ENCODE measurements at places on chromosomes 12 and 14.

GRCh38 chr12:50394469-50395029, 1.9 kb downstream of the FAM186A start:
- DNase-seq: no peak

DNA sequence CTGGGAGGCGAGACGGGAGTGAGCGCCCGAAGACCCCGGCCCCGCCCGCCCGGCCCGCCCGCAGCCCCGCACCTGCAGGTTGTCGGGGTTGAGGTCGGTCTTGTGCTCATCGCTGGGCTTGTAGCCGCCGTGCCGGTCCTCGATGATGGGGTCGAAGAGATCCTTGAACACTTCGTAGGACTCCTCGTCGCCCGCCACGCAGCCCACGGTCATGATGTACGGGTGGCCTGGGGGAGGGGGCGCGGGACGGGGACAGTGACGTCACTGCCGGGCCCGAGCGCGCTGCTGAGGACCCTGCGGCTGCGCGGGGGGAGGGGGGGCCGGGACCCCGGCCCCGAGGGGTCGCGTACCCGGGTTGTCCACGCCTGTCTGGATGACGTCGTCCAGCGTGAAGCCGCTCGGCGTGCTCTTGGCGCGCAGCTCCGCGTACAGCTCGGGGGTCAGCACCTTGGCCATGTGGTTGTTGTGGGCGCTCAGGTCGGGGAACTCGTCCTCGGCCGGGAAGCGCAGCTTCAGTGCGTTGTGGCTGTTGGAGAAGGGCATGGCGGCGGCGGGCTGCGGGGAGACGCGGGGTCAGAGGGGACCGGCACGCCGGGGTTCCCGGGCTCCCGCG, 573 bp downstream of the CKB start:
- no peak for DNase-seq

DNA sequence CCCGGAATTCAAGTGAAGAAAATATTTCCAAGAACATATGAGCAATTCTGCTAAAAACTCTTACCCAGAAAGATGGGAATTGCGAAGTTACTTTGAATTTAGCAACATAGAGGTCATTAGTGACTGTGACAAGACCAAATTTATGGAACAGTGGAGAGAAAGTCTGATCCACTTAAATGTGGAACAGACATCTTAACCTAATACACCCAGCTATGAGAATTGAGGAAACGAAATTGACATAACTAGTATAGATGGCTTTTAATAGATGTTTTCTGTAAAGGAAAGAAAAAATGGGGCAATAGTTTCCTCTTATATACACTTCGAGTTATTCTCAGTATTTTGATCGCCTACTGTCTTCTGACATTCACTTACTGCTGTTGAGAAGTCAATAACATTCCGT, 4.6 kb downstream of the OVCH1 start:
- DNase-seq: no peak

- no peak for DNase-seq
These were observed 16.9 kb downstream of the BRF1 start for GRCh38 chr14:105283899-105284298.

DNA sequence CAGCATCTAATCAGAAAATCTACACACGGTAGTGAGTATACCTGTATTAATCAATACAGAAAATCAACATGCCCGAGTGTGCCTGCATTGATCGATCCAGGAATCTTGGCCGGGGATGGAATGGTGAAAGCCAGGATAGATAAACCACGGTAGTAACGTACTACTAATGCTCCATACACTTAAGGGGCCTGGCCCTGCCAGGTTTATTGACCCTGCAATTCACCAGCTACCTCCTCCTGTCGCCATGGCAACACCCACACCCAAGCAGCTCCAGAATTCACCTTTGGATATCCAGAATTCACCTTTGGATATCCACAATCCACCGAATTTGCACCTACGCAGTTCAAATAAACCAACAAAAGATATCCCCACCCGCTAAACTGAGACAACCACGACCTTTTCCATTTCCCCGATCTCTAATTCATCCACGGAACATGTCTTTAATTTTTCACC, 14.8 kb upstream of the CALM1 start:
- DNase-seq: peak; percentile 89

- no peak for DNase-seq
These were observed 217.3 kb downstream of the PPM1H start for GRCh38 chr12:62717643-62718042.

GRCh38 chr12:120846721-120847120, 57.4 kb downstream of the SPPL3 start:
- no peak for DNase-seq

DNA sequence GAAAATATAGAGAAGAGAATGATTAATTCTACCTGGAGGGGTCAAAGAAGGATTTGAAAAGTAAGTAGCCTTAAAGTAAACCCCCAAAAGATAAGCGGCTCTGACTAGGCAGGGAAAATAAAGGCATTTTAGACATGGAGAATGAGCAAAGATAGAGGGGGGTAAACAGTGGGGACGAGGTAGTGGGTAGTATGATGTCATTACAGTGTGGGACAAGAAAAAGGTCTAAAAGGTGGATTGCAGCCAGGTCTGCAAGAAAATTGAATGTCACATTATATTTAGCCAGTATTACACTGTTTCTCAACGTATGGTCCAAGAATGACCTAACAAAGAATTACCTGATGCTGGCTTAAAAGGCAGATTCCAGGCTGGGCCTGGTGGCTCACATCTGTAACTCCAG, 55.8 kb upstream of the CIT start:
- no peak for DNase-seq

DNA sequence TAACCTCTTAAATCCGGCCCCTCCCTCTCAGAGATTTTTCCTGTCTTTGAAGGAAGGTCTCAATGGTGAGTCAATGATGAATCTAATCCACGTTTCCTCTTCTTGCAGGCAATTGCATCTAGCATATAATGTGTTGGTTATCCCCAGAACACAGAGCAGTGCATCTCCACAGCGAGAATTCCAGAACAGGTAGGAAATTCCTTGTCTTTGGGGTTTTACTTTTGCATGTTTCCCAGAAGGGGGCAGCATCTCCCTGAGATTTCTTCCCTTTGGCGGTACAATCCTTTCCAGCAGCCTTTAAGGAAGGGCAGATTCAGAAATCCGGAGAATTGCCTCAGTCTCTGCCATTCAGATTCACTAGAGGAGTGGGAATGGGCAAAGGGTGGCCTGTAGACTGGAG, 128.0 kb downstream of the KCNA5 start:
- DNase-seq: peak; percentile 12

GRCh38 chr12:124391340-124392261, 96.7 kb downstream of the RFLNA start:
- peak; percentile 71 for DNase-seq

DNA sequence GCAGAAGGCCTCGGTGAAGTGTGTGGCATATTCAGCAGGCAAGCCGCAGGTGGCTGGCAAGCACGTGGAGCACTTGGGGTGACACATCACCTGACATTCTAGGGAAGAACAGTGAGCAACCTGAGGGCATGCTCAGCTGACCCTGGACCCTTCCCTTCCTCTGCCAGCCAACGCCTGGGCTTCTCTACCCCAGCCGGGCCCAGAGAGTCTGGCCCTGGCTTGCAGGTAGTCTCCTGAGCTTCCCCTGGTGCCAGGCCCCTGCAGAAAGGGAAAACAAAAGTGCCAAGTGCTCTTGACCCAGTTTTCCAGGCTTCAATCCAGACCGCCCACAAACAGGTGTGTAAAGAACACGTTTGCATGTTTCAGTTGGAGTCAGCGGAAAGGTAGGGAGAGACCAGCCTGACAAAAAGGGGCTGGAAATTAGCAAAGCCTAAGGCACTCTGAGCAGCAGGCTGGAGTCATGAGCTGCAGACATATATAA, 45.7 kb downstream of the PRKAB1 start:
- DNase-seq: no peak

DNA sequence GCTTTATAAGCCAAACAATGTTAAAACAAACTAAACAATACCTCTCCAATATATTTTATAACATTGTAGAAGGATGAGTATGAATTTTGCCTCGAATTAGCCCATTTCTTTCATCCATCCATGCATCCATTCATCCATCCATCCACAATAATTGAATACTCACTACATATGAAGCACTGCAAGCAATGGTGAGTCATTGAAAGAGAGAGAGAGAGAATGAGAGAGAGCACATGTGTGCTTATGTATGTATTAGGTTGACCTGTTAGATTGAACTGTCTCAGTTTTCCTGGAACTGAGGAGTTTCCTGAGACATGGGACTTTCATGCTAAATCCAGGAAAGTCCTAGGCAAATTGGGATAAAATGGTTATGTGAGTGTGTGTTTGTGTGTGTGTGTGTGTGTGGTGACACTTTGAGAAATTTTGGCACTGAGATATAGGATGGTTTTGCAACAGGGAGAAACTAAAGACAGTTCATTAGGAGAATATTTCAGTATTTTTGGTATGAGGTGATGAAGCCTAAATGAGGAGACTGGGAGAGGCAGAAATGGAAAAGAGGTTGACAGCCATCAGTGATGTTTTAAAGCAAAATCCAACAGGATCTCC, 98.4 kb downstream of the C12orf75 start:
- DNase-seq: no peak

DNA sequence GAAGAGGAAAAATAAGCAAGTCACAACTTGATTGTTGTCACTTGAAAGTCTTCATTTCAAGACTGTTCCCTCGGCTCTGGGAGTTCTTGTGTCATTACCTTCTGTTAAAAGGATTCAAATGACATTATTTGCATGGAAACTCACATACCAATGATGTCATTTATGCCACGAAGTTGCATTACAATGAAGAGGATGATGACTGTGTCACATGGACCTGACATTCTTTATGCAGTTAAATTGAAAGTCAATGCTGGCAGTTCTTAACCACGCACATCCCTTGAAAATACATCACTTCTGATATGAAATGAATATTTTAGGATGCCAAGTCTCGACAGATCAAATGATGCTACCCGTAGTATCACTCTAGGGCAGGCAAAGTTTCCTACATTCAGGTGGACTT, 1069.5 kb downstream of the VRK1 start:
- no peak for DNase-seq
